HEK293T (cell line): ENCODE measurements at places on chromosomes 6 and 20.

DNA sequence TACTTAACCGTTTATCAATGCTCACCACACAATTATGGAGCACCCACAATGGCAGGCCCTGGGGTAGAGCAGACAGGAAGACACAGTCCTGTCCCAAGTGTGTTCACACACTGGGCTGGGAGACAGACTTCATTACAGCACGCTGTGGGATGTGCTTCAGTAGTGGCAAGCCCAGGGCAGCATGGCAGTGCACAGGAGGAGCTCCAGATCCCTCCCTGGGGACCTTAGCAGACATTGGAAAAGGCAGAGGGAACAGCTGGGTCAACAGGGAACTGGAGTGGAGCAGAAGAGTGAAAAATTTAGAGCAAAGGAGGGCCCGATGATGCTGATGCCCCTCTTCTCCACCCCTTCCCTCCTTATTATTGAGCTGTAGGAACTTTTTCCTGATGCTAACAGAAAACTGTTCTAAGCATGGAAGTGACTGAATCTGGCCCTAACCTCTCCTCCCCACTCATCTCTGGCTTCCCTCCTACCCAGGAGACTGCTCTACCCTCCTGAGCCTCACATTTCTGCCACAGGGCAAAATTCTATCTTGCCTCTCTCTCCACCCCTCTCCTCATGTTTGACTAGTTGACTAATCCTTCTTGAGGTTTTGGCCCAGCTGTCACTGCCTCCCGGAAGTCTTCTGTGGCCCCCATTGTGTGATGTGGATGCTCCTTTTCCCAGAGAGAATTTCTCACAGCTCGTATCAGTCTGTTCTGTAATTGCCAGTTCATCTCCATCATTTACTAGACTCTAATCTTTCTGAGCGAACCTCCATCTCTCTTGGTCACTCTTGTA is 41.3 kb upstream of the NOP56 start:
- no peak for DNase-seq

DNA sequence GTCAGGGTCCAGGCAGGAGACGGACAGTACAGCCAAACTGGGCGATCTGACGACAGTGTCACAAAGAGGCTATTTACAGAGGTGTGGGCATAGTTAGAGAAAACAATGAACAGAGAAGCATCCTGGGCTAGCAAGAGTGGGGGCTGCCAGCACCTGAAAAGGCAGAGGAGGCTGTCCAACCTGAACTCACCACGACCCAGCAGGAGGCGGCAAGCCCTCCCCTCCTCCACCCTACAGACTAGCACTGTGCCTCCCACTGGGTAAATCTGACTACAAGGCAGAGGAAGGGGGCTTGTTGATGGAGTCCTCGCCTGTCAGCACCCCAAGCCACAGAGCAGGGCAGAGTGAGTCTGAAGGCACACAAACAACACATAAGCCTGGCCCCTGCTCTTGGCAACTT is 52.8 kb upstream of the CDYL start:
- DNase-seq: no peak

DNA sequence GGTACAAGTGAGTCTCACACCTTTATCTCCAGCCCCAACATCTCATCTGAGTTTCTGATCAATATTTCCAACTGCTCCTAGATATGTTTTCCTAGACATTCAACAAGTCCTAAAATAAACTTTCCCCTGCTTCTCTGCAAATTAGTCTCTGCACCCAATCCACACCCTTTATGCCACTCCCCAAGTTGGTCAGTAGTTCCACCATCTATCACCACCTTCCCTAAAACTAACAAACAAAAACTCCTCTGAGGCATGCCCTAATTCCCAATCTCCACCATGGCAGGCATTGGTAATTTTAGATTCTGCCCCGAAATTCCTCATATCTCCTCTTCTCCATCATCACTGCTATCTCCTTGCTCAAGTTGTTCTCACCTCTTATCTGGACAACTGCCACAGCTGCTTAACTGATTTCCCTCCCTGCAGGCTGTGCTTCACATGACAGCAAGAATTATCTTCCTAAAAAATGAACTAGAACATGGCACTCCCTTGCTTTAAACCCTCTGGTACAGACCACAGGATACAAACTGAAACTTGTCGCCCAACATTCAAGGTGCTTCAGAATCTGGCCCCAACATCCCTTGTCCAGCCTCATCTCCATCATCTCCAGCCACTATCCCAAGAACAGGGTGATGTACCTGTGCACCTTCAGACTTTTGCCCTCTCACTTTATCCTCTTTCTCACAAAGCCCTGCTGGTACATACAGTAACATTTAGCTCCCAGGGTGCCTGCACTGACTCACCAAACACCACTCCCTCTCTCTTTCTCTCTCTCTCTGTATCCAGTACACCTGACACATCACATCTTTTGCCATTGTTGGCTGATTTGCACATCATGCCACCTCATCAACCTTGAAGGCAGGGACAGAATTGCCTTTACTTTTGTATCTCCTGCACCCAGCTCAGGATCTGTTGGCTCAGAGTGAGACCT is 55.5 kb downstream of the ZHX3 start:
- no peak for DNase-seq

DNA sequence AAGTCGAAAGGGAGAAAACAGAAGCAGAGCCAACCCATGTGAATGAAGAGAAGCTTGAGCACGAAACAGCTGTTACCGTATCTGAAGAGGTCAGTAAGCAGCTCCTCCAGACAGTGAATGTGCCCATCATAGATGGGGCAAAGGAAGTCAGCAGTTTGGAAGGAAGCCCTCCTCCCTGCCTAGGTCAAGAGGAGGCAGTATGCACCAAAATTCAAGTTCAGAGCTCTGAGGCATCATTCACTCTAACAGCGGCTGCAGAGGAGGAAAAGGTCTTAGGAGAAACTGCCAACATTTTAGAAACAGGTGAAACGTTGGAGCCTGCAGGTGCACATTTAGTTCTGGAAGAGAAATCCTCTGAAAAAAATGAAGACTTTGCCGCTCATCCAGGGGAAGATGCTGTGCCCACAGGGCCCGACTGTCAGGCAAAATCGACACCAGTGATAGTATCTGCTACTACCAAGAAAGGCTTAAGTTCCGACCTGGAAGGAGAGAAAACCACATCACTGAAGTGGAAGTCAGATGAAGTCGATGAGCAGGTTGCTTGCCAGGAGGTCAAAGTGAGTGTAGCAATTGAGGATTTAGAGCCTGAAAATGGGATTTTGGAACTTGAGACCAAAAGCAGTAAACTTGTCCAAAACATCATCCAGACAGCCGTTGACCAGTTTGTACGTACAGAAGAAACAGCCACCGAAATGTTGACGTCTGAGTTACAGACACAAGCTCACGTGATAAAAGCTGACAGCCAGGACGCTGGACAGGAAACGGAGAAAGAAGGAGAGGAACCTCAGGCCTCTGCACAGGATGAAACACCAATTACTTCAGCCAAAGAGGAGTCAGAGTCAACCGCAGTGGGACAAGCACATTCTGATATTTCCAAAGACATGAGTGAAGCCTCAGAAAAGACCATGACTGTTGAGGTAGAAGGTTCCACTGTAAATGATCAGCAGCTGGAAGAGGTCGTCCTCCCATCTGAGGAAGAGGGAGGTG is 38.7 kb downstream of the ZBTB2 start:
- DNase-seq: no peak

DNA sequence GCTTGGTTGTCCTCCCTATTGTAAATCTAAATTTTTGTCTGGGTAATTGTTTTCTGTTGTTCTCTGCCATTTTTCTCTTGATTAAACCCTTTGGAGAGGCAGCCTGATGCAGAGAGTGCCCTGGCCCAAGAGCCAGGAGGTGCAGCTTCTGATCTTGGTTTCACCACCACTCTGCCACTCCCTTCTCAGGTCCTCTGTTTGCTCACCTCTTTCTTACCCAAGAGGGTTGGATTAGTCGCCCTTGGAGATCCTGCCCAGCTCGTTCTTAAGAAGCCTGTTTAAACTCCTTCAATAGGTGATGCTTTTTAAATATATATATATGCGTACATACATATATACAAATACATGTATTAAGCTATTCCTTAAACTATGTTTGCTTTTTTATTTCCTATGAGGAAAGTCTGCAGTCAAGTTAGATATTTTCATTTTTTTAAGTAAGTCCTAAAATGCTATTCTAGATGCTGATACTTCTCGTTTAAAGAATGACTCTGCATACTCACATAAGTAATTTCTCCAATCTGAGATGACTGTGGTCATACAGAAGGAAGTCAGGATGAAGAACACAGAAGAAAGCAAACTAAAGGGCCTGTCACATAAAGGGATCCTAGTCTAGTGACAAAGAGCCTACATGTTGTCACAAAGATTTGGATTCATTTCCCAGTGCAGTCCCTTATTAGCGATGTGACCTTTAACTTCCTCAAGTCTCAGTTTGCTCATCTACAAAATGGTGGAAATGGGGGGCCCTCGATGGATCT is 19.9 kb downstream of the TPD52L1 start:
- no peak for DNase-seq

DNA sequence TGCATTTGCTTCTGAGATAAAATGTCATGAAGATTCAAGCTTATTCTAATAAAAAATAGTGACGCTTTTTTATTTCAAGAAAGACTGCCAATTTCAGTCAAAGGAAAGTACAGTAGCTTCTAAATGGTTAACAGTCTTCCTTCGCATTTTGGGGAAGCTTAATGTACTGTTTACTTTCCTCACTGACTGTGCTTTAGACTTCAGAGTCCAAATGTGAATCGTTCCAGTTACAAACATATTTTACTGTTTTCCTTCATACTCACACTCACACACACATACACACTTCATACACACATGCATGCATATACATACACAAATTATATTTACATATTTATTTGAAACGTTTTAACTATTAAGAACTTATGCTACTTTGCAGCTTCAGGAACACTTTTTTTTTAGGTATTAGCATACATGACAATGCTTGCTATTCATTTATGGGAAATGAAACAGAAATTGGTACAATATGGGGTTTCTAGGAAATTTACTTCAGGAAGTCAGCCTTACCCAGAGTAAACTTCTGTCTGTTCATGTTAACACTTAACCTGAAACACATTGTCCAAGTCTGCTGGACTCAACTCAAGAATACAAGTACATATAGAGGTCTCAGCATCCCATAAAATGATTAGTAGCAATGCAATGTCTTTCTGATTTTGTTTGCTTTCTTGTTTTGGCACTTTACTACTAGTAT is 145.4 kb downstream of the RPS12 start:
- DNase-seq: no peak
